ENCODE measurements at places on chromosomes 5 and 9.

DNA sequence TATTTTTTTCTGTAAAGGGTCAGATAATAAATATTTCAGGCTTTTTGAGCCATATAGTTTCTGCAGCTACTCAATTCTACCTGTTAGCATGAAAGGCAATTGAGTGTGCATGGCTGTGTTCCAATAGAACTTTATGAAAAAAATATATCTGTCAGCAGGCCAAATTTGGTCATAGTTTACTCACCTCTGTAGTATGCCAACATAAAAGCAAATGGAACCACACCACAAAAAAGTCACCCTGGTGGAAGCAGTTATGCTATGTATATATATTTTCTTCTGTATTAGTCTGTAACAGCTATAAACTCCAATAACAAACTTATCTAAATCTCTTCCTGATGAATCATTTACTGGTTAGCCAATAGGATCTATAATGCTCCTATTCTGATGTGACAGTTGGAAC lies 3.4 kb downstream of the SLC38A9 start:
- peaks cover 5% of the 10 kb centered on the region for H3K36me3 ChIP-seq
- ATAC-seq, result no peak
- H3K27me3 ChIP-seq, result no peaks in the 10 kb centered on the region
- no peak overlapping the region for H3K4me3 ChIP-seq
- no peak overlapping the region for H3K27ac ChIP-seq
- peaks cover 49% of the 10 kb centered on the region for H3K4me1 ChIP-seq

GRCh38 chr5:93343570-93343969 lies 237.4 kb downstream of the NR2F1-AS1 start:
- H3K4me3 ChIP-seq, result no peak overlapping the region
- no peaks in the 10 kb centered on the region for H3K4me1 ChIP-seq
- no peaks in the 10 kb centered on the region for H3K36me3 ChIP-seq
- no peak for ATAC-seq

GRCh38 chr5:3311433-3311832 lies 284.2 kb upstream of the IRX1 start:
- no peak overlapping the region for H3K27ac ChIP-seq
- H3K4me1 ChIP-seq, result no peaks in the 10 kb centered on the region
- H3K36me3 ChIP-seq, result no peaks in the 10 kb centered on the region
- ATAC-seq, result no peak

DNA sequence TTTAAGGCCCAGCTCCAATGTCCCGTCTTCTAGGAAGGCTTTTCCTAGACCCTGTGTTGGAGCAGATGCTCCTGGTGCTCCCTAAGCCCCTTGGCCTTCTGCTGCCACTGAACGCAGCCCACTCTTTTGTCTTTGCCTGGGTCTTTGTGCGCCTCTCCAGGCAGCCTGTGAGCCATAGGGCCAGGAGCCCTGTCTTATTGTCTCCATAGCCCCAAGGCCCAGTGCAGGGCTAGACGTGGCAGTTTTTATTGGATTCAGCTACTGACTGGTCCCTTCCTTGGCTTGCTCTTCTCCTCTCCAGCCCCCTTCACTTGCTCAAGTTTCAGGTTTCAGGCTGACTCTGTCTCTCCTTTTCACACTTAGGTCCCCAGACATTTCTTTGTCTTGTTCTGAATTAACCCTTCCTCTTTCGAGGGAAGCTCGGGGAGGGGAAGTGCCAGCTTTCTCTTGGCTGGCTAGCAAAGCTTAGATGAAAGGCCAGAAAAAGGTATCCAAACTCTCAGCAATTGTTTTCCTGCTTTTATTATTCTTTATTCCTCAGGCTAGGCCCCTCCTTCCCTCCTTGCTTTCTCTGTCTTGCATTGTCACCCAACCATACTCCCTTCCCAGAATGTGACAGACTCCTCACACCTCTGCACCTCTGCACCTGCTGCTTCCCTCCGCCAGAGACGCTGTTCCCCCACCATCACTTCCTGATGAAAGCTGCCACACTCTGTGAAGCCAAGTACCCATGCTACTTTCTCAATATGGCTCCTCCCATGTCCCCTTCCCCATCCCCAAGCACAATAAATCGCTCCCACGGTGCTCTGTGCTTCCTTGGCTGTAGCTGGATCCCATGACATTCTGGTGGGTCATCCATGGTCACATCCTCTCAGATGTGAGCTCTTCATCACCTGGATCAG lies 101.6 kb upstream of the CPEB4 start:
- H3K27me3 ChIP-seq, result no peaks in the 10 kb centered on the region
- H3K4me3 ChIP-seq, result no peak overlapping the region
- H3K36me3 ChIP-seq, result no peaks in the 10 kb centered on the region
- peak overlapping the region; percentile 72 for H3K27ac ChIP-seq
- peak; percentile 90 for ATAC-seq
- H3K4me1 ChIP-seq, result peaks cover 77% of the 10 kb centered on the region

DNA sequence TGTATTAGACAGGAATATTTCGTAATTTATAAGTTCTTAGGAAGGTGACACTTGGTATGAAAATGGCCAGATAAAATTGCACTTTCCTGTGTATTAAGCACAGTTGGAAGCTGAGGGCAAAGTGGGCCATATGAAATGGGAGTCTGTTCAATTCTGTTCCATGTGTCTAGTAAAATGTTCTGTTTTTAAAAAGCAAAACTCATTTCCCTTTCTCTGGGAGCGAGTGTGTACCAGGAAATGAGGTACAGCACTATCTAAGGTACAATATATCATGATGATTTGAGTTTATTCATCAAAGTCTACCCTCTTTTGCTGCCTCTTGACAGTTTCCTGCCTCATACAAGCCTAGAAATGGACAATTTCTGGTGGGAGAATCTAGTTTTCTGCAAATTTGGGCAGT lies 51.2 kb upstream of the KCNN2 start:
- no peak for ATAC-seq
- no peaks in the 10 kb centered on the region for H3K4me1 ChIP-seq
- no peak overlapping the region for H3K27ac ChIP-seq
- H3K4me3 ChIP-seq, result no peak overlapping the region
- no peaks in the 10 kb centered on the region for H3K36me3 ChIP-seq

GRCh38 chr5:58751222-58751837 lies 168.5 kb downstream of the RAB3C start:
- ATAC-seq, result no peak
- H3K4me1 ChIP-seq, result no peaks in the 10 kb centered on the region
- H3K27me3 ChIP-seq, result no peaks in the 10 kb centered on the region
- H3K4me3 ChIP-seq, result no peak overlapping the region
- H3K27ac ChIP-seq, result no peak overlapping the region

DNA sequence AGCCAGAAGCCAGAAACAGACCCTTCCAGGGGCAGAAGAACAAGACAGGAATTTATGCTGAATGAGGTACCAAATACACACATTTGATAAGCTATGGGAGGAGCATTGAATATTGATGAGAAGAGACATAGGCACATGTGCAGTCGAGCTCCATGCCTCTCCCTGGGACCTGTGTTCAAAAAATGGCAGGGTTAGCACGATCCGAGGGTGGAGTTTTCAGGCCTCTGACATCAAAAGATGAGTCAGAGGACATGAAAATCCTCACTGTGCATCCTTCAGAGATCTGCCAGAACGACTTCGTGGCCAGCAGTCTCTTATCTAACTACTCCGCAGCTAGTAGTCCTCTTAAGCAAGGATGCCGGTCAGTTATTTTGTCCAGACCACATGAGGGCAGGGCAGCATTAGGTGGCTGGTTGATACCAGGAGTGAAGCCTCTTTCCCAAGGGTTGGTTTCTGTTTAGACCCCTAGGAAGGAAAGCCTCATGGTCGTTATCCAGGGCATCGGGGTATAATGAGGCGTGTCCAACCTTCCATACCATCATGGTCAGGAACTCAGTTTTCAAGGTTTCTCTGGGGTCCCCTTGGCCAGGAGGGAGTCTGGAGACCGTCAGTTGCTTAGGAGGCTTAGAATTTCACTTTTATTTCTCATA lies 11.6 kb upstream of the CMBL start:
- H3K27ac ChIP-seq, result no peak overlapping the region
- peaks cover 5% of the 10 kb centered on the region for H3K4me1 ChIP-seq
- ATAC-seq, result no peak

DNA sequence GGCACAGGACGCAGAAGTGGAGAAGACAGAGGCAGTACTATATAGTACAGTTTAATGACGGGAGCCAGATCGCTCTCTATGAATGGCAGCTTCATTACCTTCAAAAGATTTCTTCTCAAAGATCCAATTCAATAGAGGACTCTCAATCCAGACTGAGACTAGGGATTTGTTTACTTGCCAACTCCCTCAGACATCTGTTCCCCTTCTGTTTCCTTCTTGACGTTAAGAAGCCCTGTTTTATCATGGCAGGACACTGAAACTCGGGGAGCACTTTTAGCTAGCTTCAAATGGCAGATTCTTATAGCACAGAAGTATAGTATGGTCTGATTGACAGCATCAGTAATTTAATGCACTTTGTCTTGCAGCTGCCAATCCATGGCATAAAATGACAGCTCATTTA lies 747.3 kb upstream of the C9orf72 start:
- no peak overlapping the region for H3K4me3 ChIP-seq
- no peak overlapping the region for H3K27ac ChIP-seq
- no peaks in the 10 kb centered on the region for H3K27me3 ChIP-seq
- H3K4me1 ChIP-seq, result no peaks in the 10 kb centered on the region

Measured in stimulated activated memory B cell treated with anti-CD40 and anti-IgM and Interleukin-4, amounts not matched to agents 10 μg/mL and 1 μg/mL and 100 μg/mL, for 72 hours (primary cell).